ENCODE measurements at places on chromosomes 3 and 15. TPM values are rescaled to one million over a fixed set of nuclear protein-coding genes. Genes with fewer than 3 reads are reported as not detected.

SPINK8 gene
- 0.52 TPM for polyA plus RNA-seq

CALML4 gene
- polyA plus RNA-seq: 25.3 TPM

GOLGA8T gene
- 0.45 TPM for polyA plus RNA-seq

FGF12 gene
- 4.6 TPM for polyA plus RNA-seq

TGM5 gene
- not detected for polyA plus RNA-seq

PRR20G gene
- not detected for polyA plus RNA-seq

GRIP2 gene
- polyA plus RNA-seq: 1.5 TPM

BCL6 gene
- polyA plus RNA-seq: 14.4 TPM

ZMYND10 gene
- 3.1 TPM for polyA plus RNA-seq

MASP1 gene
- polyA plus RNA-seq: 2.1 TPM
